Trophoblast cell (in vitro differentiated cells and primary cell): ENCODE measurements at places on chromosomes 11 and 22.

GRCh38 chr11:45282081-45282480, 4.1 kb downstream of the SYT13 start:
- H3K4me3 ChIP-seq = no peak overlapping the region
- H3K4me1 ChIP-seq = peaks cover 9% of the 10 kb centered on the region
- H3K36me3 ChIP-seq = no peaks in the 10 kb centered on the region
- H3K27me3 ChIP-seq = peaks cover 20% of the 10 kb centered on the region

DNA sequence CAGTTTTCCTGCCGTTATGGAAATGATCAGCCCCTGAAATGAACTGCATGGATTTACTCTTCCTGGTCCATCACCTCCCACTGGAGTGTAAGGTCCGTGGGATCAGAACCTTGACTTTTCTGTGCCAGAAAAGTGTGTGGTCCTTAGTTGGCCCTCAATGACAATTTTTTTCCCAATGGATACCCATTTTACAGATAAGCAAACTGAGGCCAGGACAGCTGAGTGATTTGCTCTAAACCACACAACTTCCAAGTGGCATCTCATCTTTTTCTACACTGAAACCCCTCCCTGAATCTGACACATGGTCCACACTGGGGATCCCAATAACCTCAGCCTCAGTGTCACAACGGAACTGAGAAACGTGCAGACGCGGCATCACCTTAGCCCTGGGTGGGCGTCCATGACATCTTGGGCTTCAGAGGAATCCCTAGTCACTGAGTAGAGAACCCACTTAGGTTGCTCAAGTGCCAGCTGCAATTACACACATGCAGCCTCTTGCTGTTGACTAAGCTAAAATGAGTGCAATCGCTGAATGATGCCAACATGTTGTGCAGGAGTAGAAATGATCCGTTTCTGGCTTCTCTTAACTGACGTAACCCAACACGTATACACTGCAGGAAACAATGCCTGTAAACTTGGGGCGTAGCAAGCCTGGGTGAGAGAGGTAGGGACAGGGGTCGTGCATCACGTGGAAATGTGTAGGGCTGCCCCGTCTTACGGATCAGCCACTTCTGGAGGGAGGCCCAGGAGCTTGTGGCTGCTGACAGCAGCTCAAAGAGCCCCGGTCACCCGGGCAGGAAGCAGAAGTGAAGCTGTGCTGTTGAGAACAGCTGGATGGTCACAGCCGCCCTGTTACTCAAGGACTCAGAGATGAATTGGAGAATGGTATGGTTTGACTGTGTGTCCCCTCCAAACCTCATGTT, 136.3 kb downstream of the SHANK2 start:
- H3K4me1 ChIP-seq = no peaks in the 10 kb centered on the region
- H3K4me3 ChIP-seq = no peak overlapping the region
- H3K27me3 ChIP-seq = no peaks in the 10 kb centered on the region

DNA sequence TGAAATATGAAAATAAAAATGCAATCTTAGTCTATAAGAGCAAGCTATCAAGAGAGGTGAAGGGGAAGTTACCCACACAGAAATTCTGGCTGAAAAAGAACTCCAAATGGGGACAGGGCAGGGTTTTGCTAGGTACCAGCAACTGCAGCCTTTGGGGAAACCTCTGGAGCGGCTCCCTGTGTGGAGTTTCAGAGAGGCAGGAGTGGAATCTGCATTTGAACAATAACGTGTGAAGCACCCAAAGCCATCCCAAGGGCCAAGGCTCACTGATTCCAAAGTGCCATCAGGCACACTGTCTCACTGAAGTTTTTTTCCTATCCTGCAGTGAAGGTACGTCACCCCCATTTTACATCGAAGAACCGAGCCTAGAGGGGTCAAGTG, 87.8 kb downstream of the KCNC1 start:
- H3K27me3 ChIP-seq = no peaks in the 10 kb centered on the region
- H3K4me1 ChIP-seq = peaks cover 2% of the 10 kb centered on the region
- no peaks in the 10 kb centered on the region for H3K36me3 ChIP-seq
- H3K27ac ChIP-seq = no peak overlapping the region
- no peak overlapping the region for H3K4me3 ChIP-seq
- DNase-seq = no peak

- H3K4me3 ChIP-seq = no peak overlapping the region
- H3K27me3 ChIP-seq = no peaks in the 10 kb centered on the region
- no peaks in the 10 kb centered on the region for H3K36me3 ChIP-seq
These were observed 20.2 kb downstream of the IGLL5 start for GRCh38 chr22:22907551-22908494.

DNA sequence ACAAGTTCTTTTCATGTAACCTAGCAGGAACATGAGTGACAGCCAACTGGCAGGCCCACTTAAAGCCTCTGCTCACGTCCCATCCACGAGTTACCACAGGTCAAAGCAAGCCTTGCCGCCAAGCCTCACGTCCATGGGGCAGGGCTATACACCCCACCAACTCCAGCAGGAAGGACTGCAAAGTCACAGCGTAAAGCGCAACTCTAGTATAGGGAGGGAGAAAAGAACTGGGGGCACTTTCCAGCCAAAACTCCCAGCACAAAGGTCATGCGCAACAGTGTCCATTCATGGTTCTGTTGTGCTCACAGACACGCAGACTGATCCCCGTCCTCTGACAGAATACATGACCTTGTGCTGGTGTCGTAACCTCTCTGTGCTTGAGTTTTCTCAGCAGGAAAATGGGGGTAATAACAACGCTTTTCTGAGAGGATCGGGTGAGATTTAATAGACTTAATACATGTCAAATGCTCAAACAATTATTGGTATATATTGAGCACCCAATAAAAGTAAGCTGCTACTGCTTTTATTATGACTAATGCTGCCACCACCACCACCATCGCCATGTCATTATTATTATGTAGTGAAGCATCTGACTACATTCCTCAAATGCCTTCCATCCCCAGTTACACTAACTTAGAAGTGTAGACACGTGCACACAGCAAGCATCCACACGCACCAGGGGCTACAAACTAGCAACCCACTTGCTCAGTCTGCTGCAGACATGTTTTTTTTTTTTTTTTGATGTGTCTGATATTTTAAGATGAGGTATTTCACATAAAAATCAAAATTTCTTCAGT, 104.4 kb upstream of the PARVA start:
- no peaks in the 10 kb centered on the region for H3K36me3 ChIP-seq
- no peak for DNase-seq
- no peak overlapping the region for H3K4me3 ChIP-seq

DNA sequence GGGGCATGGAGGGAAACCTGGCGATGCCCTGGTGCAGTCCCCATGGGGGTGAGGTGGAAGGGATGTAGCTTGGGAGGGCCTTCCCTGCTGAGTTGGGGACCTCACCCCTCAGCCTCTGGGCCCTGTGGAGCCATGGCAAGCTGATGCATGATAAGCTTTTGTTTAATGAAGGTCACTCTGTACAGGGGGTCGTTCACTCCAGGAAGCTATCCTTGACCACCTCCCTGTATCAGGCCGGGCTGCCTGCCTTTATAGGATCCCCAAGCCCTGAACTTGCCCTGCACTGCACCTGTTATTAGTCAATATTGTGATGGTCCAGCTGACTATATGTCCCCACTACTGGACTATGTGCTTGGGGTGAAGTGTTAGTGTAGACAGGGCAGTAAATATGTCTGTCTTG, 49.7 kb upstream of the MYEOV start:
- H3K36me3 ChIP-seq = no peaks in the 10 kb centered on the region
- H3K4me1 ChIP-seq = peaks cover under 1% of the 10 kb centered on the region
- H3K4me3 ChIP-seq = no peak overlapping the region
- no peak for DNase-seq
- H3K27ac ChIP-seq = no peak overlapping the region

GRCh38 chr11:118636569-118637290, 29.3 kb downstream of the PHLDB1 start:
- peaks cover 55% of the 10 kb centered on the region for H3K36me3 ChIP-seq
- no peaks in the 10 kb centered on the region for H3K27me3 ChIP-seq
- no peak overlapping the region for H3K4me3 ChIP-seq
- no peak overlapping the region for H3K27ac ChIP-seq

DNA sequence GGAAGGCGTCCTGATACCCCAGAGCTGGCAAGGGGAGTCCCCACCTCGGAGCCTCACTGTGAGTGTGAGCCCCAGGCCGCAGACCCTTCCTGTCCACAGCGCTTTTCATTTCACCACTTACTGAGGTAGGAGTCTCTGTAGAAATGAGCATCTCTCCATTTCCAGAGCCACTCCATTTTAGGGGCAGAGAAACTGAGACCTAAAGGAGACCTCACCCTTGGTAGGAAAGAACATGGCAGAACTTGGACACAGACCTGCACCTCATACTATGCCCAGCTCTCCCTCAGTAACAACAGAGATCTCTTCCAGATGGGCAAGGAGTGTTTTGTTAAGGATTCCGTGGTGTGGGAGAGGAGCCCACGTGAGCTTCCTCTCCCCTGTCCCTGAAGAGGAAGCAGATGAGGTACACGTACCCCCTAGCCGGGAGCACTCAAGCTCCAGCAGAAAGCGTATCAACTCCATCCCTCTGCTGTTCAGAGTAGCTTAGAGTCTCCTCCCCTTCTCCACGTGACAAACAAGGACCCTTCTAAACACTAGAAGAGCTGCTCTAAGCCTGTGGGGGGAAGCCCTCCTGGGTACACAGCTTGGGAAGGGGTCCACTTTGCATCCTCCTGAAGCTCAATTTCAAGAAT, 532 bp upstream of the VSIG2 start:
- DNase-seq = no peak
- H3K27me3 ChIP-seq = peaks cover 62% of the 10 kb centered on the region
- H3K4me1 ChIP-seq = no peaks in the 10 kb centered on the region
- H3K27ac ChIP-seq = no peak overlapping the region
- H3K4me3 ChIP-seq = no peak overlapping the region
- H3K36me3 ChIP-seq = no peaks in the 10 kb centered on the region

DNA sequence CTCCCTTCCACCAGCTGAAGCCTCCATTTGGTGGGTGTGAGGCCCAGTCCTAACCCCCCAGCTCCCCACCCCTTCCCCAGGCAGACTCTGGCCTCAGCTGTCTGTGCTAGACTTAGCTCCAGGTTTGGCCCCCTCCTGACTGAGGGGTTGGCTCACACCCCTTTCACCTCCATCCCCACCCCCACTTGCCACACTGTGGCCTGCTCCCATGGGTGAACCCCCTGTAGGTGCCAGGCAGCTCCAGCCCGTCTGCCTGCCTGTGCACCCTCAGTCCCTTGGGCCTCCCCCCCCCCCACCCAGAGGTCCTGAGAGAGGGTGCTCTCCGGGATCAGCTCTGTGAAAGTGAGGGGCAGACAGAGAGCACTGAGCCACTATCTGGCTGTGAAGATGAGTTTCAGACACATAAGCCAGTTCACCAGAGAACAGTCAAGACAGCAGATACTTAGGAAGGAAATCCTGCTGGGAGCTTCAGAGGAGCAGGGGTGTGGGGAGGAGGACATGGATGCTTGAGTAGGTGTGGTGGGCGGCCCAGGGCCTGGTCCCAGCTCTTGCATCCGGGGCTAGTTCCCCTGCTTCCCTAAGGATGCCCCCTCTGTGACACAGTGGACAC, 36.2 kb downstream of the PPM1F start:
- H3K27me3 ChIP-seq = no peaks in the 10 kb centered on the region
- H3K27ac ChIP-seq = no peak overlapping the region
- no peak overlapping the region for H3K4me3 ChIP-seq
- DNase-seq = no peak
- H3K4me1 ChIP-seq = no peaks in the 10 kb centered on the region
- H3K36me3 ChIP-seq = peaks cover 4% of the 10 kb centered on the region

DNA sequence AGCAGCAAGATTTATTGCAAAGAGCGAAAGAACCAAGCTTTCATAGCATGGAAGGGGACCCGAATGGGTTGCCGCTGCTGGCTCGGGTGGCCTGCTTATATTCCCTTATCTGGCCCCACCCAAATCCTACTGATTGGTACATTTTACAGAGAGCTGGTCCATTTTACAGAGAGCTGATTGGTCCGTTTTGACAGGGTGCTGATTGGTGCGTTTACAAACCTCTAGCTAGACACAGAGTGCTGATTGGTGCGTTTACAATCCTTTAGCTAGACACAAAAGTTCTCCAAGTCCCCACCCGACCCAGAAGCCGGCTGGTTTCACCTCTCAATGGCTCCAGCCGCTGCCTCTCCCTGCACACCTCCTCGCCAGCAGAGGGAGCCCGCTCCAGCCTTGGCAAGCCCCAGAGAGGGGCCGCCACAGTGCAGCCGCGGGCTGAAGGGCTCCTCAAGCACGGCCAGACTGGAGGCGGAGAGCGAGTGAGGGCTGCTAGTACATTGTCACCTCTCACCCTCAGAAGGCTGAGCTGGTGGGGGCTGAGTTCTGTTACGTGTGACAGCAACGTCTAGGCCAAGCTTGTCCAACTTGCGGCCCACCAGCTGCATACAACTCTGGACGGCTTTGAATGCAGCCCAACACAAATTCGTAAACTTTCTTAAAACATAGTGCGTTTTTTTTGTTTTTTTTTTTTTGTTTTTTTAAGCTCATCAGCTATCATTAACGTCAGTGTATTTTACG, 8.7 kb downstream of the PTH start:
- no peaks in the 10 kb centered on the region for H3K36me3 ChIP-seq

DNA sequence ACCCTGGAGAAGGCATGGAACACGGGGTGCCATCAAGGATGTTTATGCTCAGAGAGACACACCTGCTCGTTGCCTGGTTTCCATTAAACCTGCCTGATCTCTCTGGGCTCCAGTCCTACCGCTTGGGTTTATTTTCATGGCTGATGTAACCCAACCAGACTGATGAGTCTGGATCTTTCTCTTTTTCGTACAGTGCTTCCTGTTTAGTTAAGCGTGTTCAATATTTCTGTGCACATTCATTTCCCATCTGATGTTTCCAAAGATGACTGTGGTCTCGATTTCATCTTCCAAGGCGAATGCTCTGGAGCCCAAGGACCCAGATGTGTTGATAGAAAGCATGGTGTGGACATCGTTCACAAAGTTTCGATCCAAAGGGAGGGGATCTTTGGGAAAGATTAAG, 84.3 kb downstream of the SNX19 start:
- no peaks in the 10 kb centered on the region for H3K36me3 ChIP-seq
- no peak overlapping the region for H3K4me3 ChIP-seq
- H3K27me3 ChIP-seq = peaks cover 3% of the 10 kb centered on the region
- DNase-seq = no peak

- no peak overlapping the region for H3K27ac ChIP-seq
- H3K4me3 ChIP-seq = peak overlapping the region; percentile 53
- no peaks in the 10 kb centered on the region for H3K36me3 ChIP-seq
- DNase-seq = no peak
- no peaks in the 10 kb centered on the region for H3K27me3 ChIP-seq
- no peaks in the 10 kb centered on the region for H3K4me1 ChIP-seq
These were observed 781.0 kb downstream of the TBC1D22A start for GRCh38 chr22:47543447-47543846.

DNA sequence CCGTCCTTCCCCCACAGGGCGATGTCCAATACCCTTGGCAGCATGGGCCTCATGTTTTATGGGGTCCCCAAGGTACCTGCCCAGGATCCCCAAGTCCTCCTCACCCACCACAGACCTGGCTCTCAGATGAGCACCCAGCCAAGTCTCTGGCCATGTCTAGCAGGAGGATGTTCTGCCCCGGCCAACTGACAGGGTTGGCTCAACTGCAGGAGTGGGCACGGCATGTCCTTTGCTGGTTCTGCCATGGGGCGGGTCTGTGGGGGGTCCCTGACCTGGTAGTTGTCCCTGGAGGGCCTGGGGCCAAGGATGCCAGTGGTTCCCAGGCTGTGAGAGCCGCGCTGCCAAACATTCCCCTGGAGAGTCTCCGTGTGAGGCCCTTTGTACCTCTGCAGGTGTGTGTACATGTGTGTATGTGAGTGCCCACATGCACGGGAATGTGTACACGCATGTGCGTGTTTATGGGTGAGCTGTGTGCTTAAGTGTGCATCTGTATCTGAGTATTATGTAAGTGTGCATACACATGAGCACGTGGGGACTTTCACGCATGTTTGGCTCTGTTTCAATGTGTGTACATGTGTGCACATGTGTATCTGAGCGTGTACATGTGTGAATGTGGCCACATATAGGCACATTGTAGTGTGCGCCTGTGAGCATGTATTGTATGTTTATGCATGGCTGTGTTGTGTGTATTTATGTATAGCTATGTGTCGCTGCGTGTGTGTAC, 85.5 kb downstream of the KCNQ1 start:
- H3K4me3 ChIP-seq = no peak overlapping the region
- peaks cover 19% of the 10 kb centered on the region for H3K4me1 ChIP-seq
- H3K27me3 ChIP-seq = no peaks in the 10 kb centered on the region
- H3K36me3 ChIP-seq = no peaks in the 10 kb centered on the region
